ENCODE measurements at places on chromosomes 5 and 9. TPM values are rescaled to one million over a fixed set of nuclear protein-coding genes. Genes with fewer than 3 reads are reported as not detected.

Gene TAF11L7
- not detected for polyA plus RNA-seq

Gene FOXD4L5
- not detected for polyA plus RNA-seq

Gene SLCO6A1
- polyA plus RNA-seq, result not detected

Gene FOXD4L6
- polyA plus RNA-seq, result not detected

Gene AOPEP
- polyA plus RNA-seq, result 6.4 TPM

Gene PCDHB10
- polyA plus RNA-seq, result not detected

Gene SLC34A1
- polyA plus RNA-seq, result not detected
